ENCODE measurements at places on chromosomes 5 and 9.

- peak; percentile 89 for DNase-seq
Observed at GRCh38 chr9:136847826-136848392, 1.3 kb upstream of the PHPT1 start.

DNA sequence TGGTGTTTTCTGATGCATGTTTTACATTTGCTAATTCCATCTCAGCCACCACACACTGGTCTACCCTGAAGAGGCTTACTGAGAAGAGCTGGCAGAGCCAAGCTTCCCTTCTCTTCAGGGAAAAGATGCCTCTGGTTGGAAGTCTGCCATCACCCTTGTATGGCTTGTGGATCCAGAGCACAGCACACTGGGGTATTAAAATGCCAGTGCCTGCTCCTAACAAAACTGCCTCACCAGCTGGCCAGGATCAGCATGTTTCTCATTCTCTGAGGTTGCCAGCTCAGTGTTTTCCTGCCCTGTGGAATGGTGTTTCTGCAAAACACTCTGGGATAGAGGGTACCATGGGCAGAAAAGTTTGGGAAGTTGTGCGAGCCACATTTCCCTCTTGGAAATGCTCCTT lies 31.6 kb upstream of the ZNF618 start:
- DNase-seq = no peak

DNA sequence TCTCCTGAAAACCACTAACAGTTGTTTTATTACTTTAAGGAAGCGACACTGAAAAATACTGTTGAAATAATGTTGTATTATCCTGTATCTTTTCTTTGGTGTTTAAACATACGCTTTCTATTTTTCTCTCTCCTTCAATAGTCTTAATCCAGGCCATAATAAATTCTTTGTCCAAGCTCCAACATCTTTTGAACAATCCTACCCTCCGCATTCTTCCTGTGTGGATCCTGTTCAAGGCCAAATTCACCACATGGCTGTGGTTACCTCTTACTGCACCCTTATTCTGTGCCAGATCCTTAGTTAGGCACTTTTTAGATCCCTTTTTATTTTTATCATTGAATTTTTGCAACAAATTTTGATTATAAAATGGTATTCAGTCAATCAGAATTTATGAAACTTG lies 1691.5 kb downstream of the MAT2B start:
- no peak for DNase-seq

- no peak for DNase-seq
Observed at GRCh38 chr9:28801144-28801799, 1228.0 kb upstream of the C9orf72 start.

DNA sequence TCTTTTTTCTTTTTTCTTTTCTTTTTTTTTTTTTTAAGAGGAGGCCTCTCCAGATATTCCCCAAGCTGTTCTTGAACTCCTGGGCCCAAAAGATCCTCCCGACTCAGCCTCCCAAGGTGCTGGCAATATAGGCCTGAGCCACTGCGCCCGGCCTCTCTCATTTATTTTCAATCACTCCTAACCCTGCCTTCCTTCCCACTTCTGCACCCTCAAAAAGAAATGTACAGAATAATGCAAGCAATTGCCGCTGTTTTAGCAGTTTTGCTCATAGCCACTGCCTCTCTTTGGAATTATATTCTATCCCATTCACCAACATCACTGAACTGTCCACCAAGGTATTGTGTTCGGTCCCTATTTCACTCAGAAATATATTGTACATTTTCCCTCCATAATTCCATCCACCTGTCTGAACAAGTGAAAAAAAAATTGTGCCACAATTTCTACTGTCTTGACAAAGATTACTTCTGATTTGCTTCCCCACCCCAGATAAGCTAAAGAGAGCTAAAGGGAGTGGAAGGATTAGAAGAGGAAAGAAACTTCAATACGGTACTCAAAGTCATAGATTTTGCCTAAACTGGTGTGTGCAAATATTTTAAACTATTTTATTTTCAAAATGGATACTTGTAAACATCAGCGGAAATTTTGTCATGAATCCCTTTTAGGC lies 1.9 kb downstream of the FNBP1 start:
- no peak for DNase-seq

- no peak for DNase-seq
Observed at GRCh38 chr9:132875159-132875558, 2.9 kb downstream of the AK8 start.

GRCh38 chr9:104022083-104022482 lies 72.0 kb upstream of the SMC2 start:
- no peak for DNase-seq

GRCh38 chr5:152607401-152608160 lies 202.5 kb upstream of the NMUR2 start:
- no peak for DNase-seq

DNA sequence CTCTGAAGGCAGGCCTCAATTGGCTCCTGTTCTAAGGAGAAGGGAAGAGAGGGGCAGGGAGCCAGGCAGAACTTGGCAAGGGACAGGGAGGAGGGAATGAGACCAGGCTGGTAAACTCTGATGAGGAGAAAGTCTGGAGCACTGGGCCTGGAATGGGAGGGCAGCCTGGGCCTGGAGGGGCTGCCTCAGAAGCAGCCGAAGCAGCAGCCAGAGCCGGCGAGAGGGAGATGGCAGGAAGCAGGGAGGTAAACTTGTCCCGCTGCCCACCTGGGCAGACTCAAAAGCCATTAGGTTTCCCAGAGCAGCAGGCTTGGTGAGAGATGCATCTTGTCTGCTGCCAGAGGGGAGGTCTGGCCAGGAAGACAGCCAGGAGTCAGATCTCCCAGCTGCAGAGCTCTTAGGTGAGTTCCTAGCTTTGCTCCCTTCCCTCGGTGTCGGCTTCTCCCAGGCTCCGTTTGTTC lies 37.0 kb upstream of the CRB2 start:
- DNase-seq = no peak

GRCh38 chr9:75803130-75803529 lies 87.3 kb upstream of the PCSK5 start:
- no peak for DNase-seq

- no peak for DNase-seq
Observed at GRCh38 chr9:73118286-73118685, 33.4 kb upstream of the ANXA1 start.

DNA sequence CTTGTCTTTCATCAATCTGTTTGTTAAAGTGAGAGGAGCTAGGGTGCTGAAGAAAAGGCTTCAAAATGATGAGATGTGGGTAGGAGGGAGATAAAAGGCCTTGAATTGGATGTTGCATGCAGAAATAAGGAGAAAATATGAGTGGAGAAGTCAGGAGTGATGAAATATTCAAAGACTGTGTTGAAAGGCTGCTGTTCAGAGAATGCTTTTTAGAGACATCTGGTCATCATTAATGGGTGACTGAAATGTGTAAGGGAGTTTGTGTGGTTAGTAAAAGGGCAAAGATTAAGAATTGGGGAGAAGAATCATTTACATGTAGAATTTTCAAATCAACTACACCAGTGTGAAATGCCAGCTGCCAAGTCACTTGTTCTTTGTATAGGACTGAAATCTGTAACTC lies 383.9 kb downstream of the MAT2B start:
- DNase-seq = no peak

DNA sequence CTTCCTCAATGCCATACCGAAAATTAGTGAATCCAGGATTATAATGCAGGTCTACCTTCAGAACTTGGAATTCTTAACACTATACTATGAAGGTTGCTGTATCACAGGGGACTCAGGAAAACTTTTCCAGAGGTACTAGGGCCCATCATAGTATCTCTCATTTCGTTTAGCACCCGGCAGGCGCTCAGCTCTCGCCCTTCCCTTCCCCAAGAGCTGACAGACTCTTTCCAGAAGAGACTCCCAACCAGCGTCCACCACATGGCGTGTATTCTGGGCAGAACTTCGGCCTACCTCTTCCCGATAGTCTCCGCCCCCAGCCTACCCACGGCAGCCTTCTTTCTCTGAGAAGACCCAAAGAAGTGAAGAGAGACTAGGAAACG lies 271 bp downstream of the NOL8 start:
- no peak for DNase-seq

DNA sequence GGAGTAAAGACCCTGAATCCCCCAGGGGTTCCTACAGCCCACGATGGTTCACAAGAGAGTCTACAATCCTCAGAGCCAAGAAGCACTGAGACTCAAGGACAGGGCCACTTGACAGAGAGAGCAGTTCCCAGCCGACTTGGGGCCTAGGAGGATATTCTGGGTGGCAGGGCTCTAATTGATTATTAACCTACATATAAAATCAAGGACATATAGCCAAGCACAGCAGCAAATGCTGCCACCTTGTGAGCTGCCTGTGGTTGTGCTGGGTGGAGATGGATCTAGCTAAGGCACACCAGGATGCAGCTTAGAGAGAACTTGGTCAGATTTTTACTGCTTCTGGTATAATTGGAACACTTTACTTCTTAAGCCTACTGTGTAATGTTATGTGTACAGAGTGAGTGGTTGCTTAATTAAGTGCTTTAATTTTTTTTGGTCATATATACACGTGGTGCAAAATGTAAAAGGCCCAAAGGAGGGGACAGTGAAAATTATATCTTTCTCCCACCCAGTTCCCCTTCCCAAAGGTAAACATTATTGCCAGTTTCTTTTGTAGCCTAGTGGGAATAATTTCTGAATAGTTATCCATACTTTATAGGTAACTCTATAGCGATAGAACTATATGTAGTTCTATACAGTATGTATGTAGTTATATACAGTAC lies 78.8 kb downstream of the F2RL2 start:
- DNase-seq = peak; percentile 71

GRCh38 chr9:108746864-108747263 lies 108.9 kb downstream of the ACTL7B start:
- DNase-seq = no peak

DNA sequence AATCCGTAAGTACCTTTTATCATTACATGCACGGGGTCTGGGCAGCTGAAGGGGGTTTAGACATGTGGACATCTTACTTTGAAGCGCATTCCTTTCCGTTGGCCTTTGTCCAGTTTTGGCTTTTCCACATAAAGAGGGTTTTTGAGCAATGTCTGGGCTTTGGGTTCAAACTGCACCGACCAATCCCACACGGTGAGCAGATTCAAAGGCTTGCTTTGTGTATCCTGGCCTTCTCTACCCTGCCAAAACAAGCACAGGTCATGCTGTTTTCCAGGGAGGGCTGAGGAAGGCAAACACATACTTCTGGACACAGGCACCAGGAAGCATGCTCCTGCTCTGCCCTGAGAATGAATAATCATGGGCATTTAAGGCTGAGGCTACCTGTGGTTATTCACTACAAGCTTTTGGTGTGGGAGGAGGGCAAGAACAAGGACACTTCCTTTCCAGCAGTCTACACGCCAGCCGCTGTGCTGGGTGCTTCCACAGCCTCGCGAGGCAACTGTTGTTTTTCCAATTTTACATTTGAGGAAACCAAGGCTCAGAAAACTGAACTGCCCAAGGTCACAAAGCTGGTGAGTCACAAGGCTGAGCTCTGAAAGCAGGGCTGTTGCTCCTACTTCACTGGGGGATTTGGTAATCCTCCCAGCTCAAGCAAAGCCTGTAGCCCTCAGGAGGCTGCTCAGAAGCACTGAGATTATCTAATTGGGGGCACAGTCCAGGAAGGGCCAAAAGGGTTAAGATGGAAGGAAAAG lies 59.8 kb upstream of the GOLPH3 start:
- no peak for DNase-seq

DNA sequence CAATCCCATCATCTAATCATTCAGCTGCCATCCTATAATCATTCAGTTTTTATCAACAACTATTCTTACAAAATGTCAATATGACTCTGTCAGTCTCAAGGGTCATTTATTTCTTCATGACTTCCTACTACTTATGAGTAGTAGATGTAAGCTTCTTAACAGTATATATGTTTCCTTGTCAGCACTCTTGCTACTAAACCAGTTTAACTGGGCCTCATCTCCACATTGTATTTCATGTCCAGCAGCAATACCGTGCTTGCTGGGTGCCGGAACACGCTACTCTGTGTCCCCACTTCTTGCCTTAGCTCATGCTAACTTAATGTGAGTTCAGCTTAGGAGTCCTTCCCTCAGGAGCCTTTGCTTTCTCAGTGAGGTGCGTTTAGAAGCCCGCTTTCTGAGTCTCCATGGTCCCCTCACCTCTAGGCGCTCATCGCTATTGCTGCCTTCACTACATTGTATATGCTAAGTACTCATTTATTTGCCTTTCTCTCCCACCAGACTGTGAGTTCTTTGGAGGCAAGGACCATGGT lies 32.9 kb downstream of the ELL2 start:
- no peak for DNase-seq

GRCh38 chr9:113530022-113530635 lies 66.6 kb downstream of the RGS3 start:
- DNase-seq = no peak

DNA sequence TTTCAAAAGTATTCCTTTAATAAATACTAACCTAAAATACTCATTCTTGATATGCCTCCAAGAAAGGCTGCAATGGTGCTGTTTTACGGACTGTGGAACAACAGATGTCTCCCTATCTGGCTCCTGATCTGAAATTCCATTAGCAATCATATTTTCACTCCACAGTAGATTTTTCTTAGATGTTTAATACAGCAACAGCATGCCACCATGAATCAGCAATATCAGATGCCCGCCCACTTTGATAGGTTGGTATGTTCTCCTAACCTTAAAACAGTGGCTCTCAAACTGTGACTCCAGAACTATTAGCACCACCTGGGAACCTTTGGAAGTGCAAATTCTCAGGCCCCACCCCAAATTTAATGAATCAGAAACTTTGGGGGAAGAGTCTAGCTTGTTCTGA lies 110.2 kb downstream of the MLLT3 start:
- no peak for DNase-seq

DNA sequence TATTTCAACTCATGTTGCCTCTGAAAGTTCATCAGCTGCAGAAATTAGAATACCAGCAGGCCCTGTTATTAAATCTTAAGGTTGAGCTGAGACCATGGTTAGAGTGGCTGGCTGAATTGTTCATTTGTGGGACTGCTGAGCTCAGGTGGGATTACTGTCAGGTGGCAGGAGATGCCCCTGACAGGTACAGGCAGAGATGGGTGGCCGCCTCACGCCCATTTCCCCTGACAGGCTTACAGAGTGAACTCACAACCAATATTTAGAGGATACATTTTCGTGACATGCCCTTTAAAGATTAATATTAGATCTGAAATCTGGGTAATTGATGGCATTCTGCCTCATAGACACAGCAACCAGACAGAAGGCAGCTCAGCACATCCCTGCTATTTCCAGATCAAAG lies 136.0 kb downstream of the MVB12B start:
- DNase-seq = no peak

DNA sequence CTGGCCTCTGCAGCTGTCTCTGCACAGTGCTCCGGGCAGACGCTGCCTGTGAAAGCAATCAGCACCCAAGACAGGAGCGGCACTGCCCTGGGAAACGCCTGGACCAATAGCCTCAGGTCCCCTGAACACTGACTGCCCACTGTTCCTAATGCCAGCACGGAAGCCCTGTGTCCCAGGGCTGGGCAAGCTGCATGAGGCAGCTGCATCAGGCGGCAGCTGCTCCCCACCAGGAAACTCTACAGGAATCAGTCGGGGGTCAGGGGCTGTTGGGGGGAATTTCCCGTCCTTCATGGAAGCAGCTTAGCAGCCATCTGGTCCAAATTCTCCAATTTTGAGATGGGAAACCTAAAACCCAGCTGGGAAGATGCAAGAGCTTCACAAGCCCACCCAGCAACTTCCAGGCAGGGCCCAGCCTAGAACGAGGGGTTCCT lies 118.6 kb downstream of the VAV2 start:
- no peak for DNase-seq
